ENCODE measurements at places on chromosomes 6 and 20. TPM values are rescaled to one million over a fixed set of nuclear protein-coding genes. Genes with fewer than 3 reads are reported as not detected.

GRCh38 chr6:167569041-167569805, 244.3 kb downstream of the TTLL2 start:
- DNase-seq, result no peak
- no peaks in the 10 kb centered on the region for H3K27me3 ChIP-seq
- no peak overlapping the region for H3K4me3 ChIP-seq
- no peaks in the 10 kb centered on the region for H3K4me1 ChIP-seq
- no peaks in the 10 kb centered on the region for H3K36me3 ChIP-seq

DNA sequence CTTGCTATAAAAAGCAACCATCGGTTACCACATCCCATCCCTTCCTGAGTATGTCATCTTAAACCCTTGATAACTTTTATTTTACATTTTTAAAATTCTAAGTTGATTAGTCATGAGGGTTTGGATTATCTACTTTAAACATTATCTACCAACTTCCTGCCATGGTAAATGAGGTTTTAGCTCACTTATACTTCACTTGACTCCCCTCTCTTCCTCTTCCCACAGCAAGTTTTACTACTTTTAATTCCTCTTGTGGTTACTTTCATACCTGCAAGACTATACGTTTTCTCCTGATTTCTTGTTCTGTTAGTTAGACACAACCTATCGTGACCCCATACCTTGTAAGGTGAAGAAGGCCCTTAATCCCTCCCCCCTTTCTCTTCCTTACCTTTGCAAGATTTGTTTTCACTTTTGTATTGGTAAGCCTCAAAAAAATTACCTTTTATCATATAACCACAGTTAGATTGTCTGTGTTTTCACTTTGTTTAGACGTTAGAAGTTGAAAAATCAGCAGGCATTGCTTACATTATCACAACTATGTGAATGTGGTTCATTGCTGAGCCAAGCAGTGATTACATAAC, 60.1 kb upstream of the OGFRL1 start:
- H3K4me3 ChIP-seq, result no peak overlapping the region
- no peak overlapping the region for H3K27ac ChIP-seq
- peaks cover 2% of the 10 kb centered on the region for H3K27me3 ChIP-seq

GRCh38 chr20:3670511-3670910, 7.3 kb upstream of the GFRA4 start:
- DNase-seq, result no peak
- no peak overlapping the region for H3K27ac ChIP-seq
- H3K27me3 ChIP-seq, result peaks cover 57% of the 10 kb centered on the region
- no peak overlapping the region for H3K4me3 ChIP-seq
- peaks cover 4% of the 10 kb centered on the region for H3K36me3 ChIP-seq
- peaks cover 18% of the 10 kb centered on the region for H3K4me1 ChIP-seq

GRCh38 chr6:109946979-109947378, 31.1 kb upstream of the GPR6 start:
- no peak for DNase-seq
- no peak overlapping the region for H3K27ac ChIP-seq
- no peaks in the 10 kb centered on the region for H3K36me3 ChIP-seq
- H3K27me3 ChIP-seq, result peaks cover 6% of the 10 kb centered on the region

GRCh38 chr20:58064411-58065010, 163.9 kb downstream of the ANKRD60 start:
- H3K36me3 ChIP-seq, result no peaks in the 10 kb centered on the region
- H3K4me3 ChIP-seq, result no peak overlapping the region
- H3K27ac ChIP-seq, result no peak overlapping the region

DNA sequence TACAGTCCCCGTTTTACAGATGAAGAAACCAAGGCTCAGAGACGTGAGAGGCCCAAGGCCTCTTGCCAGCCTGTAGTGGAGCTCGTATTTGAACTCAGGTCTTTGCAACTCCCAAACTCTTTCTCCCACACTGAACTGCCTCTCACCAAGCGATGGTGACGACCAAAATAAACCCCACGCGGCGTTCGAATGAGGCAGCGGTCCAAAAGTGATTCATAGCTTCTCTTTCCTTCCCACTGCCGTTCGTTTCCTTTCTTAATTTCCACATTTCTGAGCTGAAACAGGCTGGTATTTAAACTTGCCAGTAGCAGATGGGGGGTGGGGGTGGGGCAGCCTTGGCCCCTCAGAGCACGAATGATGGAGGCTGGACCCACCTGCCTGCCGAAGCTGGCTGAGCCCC, 252.9 kb upstream of the KCNG1 start:
- peaks cover 9% of the 10 kb centered on the region for H3K27me3 ChIP-seq
- no peak overlapping the region for H3K27ac ChIP-seq
- H3K36me3 ChIP-seq, result no peaks in the 10 kb centered on the region
- no peaks in the 10 kb centered on the region for H3K4me1 ChIP-seq
- no peak overlapping the region for H3K4me3 ChIP-seq

DNA sequence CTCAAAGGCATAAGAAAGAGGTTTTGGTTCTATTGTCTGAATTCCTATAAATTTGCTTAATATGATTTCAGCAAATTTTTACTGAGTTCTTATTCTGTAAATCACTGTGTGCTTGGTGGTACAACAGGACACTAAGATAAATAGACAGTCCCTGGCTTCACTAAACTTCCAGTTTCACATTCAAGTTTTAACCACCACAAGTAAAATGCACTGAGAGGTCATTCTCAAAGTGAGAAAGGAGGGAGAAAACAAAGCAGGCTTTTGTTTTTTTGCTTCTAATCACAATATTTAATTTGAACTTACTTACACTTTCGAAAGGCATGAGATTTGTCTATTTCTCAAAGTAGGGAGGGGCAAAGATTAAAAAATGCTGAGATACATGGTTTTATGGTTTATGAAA, 445.7 kb downstream of the CDC5L start:
- H3K4me1 ChIP-seq, result peaks cover 21% of the 10 kb centered on the region
- H3K4me3 ChIP-seq, result no peak overlapping the region
- no peak for DNase-seq
- H3K27me3 ChIP-seq, result no peaks in the 10 kb centered on the region
- peaks cover 6% of the 10 kb centered on the region for H3K36me3 ChIP-seq
- no peak overlapping the region for H3K27ac ChIP-seq

DNA sequence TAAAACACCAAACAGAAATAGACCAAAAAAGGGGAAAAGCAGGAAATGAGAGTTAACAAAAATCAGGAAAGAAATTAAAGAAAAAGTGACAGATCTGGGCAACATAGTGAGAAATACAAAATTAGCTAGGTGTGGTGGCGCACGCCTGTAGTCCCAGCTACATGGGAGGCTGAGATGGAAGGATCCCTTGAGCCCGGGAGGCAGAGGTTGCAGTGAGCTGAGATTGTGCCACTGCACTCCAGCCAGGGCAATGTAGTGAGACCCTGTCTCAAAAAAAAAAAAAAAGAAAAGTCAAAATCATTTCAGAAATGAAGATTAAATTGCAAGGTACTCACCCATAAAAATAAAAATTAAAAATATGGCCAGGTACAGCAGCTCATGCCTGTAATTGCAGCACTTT, 13.0 kb upstream of the GRM4 start:
- no peak overlapping the region for H3K4me3 ChIP-seq
- peaks cover 23% of the 10 kb centered on the region for H3K27me3 ChIP-seq
- no peaks in the 10 kb centered on the region for H3K4me1 ChIP-seq
- H3K27ac ChIP-seq, result no peak overlapping the region

DNA sequence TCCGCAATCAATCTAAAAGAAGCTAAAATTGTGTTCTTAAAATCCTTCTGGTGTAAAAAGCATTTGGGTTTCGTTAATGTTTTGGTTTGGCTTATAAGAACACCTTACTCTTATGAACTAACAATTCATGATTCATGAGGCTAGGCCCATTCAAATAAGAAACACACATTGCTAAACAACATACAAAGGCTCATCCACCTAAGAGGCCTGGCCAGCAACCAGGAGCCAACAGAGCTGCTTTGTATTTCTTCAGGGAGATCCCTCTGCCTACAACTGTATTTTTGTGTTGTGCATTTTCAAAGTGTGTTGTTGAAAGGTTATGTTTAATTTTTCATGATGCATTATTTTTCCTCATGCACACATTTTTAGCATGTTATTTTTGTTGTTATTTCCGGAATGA, 98.6 kb downstream of the PTPRK start:
- H3K4me1 ChIP-seq, result no peaks in the 10 kb centered on the region
- no peaks in the 10 kb centered on the region for H3K27me3 ChIP-seq
- H3K4me3 ChIP-seq, result no peak overlapping the region
- H3K27ac ChIP-seq, result no peak overlapping the region
- H3K36me3 ChIP-seq, result no peaks in the 10 kb centered on the region

- no peaks in the 10 kb centered on the region for H3K36me3 ChIP-seq
- H3K27ac ChIP-seq, result no peak overlapping the region
- peaks cover 7% of the 10 kb centered on the region for H3K4me1 ChIP-seq
These were observed 16.5 kb upstream of the LIN28B start for GRCh38 chr6:104940238-104940892.

DNA sequence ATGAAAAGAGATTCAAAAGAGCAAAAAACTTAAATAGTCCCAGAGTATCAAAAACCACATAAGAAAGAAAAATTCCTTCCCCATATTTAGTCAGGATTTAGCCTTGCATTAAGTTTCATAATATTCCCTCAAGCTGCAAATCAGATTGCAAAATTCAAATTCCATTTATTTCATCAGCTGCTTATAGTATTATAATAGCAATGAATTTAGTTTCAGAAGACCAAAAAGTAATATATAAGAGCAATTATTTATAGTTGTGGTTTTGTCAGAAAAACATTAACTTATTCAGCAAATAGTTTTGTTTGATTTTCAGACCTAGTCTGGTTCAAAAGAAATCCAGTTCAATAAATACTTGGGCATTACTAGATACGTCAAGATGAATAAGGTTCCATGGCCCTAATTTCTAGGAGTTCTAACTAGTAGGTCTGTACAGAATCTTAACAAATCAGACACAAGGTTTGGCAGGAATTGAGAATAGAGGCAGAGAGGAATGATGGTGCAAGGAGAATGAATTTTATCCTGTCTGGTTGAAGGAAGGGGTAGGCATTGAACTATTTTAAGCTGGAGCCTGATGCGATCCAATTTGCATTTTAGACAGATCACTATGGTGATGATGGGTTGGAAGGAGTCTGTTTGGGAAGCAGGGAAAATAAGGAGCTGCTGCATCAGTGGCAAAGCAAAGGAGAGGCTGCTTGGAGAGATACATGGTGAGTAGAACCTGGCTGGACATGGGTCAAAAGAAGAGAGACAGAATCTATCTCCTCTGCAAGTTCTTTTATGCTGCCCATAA, 163.9 kb upstream of the STXBP5 start:
- DNase-seq, result no peak
- H3K27me3 ChIP-seq, result no peaks in the 10 kb centered on the region
- no peaks in the 10 kb centered on the region for H3K36me3 ChIP-seq
- H3K4me1 ChIP-seq, result no peaks in the 10 kb centered on the region
- no peak overlapping the region for H3K4me3 ChIP-seq

- H3K4me1 ChIP-seq, result no peaks in the 10 kb centered on the region
- H3K4me3 ChIP-seq, result no peak overlapping the region
- H3K27me3 ChIP-seq, result no peaks in the 10 kb centered on the region
- H3K36me3 ChIP-seq, result peaks cover 50% of the 10 kb centered on the region
These were observed 27.2 kb downstream of the CMTR1 start for GRCh38 chr6:37459981-37460800.

GRCh38 chr6:145865175-145865574, 50.6 kb upstream of the FBXO30 start:
- no peak for DNase-seq
- no peak overlapping the region for H3K4me3 ChIP-seq
- no peaks in the 10 kb centered on the region for H3K27me3 ChIP-seq

- H3K27me3 ChIP-seq, result no peaks in the 10 kb centered on the region
- no peak overlapping the region for H3K4me3 ChIP-seq
- DNase-seq, result no peak
- no peak overlapping the region for H3K27ac ChIP-seq
These were observed 381.7 kb upstream of the POU3F2 start for GRCh38 chr6:98452685-98453084.

GRCh38 chr6:107542192-107542668, 52.3 kb downstream of the SOBP start:
- no peak overlapping the region for H3K27ac ChIP-seq
- no peak for DNase-seq
- no peak overlapping the region for H3K4me3 ChIP-seq
- H3K4me1 ChIP-seq, result no peaks in the 10 kb centered on the region
- no peaks in the 10 kb centered on the region for H3K36me3 ChIP-seq

GRCh38 chr6:130577178-130577919, 211.5 kb downstream of the TMEM200A start:
- H3K27ac ChIP-seq, result no peak overlapping the region
- H3K4me1 ChIP-seq, result peaks cover 48% of the 10 kb centered on the region
- H3K27me3 ChIP-seq, result no peaks in the 10 kb centered on the region
- no peak for DNase-seq
- peak overlapping the region; percentile 42 for H3K4me3 ChIP-seq

- DNase-seq, result no peak
- peaks cover 6% of the 10 kb centered on the region for H3K36me3 ChIP-seq
These were observed 201.2 kb upstream of the SMLR1 start for GRCh38 chr6:130625825-130626527.

GRCh38 chr20:7843613-7844012, 96.6 kb downstream of the HAO1 start:
- H3K36me3 ChIP-seq, result no peaks in the 10 kb centered on the region
- H3K27ac ChIP-seq, result no peak overlapping the region
- H3K4me3 ChIP-seq, result no peak overlapping the region
- no peaks in the 10 kb centered on the region for H3K4me1 ChIP-seq
- H3K27me3 ChIP-seq, result peaks cover 1% of the 10 kb centered on the region
- no peak for DNase-seq

GRCh38 chr6:75230484-75231325, 12.9 kb downstream of the COX7A2 start:
- DNase-seq, result no peak
- H3K27me3 ChIP-seq, result peaks cover 4% of the 10 kb centered on the region
- H3K36me3 ChIP-seq, result no peaks in the 10 kb centered on the region
- no peaks in the 10 kb centered on the region for H3K4me1 ChIP-seq
- H3K4me3 ChIP-seq, result no peak overlapping the region

- H3K4me1 ChIP-seq, result no peaks in the 10 kb centered on the region
- H3K36me3 ChIP-seq, result no peaks in the 10 kb centered on the region
- DNase-seq, result no peak
- no peak overlapping the region for H3K4me3 ChIP-seq
- no peaks in the 10 kb centered on the region for H3K27me3 ChIP-seq
These were observed 397.4 kb downstream of the C6orf118 start for GRCh38 chr6:164911873-164912580.

DNA sequence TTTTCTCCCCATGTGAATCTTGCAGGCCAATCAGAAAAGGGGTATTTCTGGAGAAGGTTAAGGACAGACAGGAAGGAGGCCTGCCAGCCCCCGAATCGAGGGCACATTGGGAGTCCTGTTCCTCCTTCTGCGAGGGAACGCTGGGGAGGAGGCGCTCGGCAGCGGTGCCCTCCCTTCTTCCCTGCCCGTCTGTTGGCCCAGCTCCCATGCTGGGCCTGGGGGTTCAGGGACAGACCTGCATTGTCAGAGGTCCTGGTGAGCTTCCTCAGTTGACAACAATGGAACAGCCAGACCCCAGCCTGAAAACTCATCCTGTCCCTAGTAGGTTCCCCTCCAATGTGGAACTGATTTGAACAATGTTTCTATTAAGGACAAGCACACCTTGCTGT, 15.1 kb upstream of the SYNJ2 start:
- DNase-seq, result no peak
- peaks cover 5% of the 10 kb centered on the region for H3K36me3 ChIP-seq
- H3K27ac ChIP-seq, result no peak overlapping the region
- H3K4me3 ChIP-seq, result no peak overlapping the region
- peaks cover 31% of the 10 kb centered on the region for H3K4me1 ChIP-seq
- peaks cover 16% of the 10 kb centered on the region for H3K27me3 ChIP-seq

GRCh38 chr20:62117362-62117646, 5.0 kb upstream of the LSM14B start:
- no peaks in the 10 kb centered on the region for H3K36me3 ChIP-seq
- DNase-seq, result no peak
- H3K27ac ChIP-seq, result no peak overlapping the region
- peaks cover 11% of the 10 kb centered on the region for H3K4me1 ChIP-seq
- no peaks in the 10 kb centered on the region for H3K27me3 ChIP-seq

SLC35D3 gene
- total RNA-seq, result not detected

PTCRA gene
- not detected for total RNA-seq

NKX2-2 gene
- total RNA-seq, result not detected

MICB gene
- 36.1 TPM for total RNA-seq

ALDH5A1 gene
- total RNA-seq, result 11.9 TPM

TNF gene
- 430 TPM for total RNA-seq

Measured in activated T-helper 1 cell treated with anti-CD3 and anti-CD28 coated beads, Interleukin-12 subunit alpha, Interleukin-12 subunit beta, Interleukin-2, Interleukin-4 antibody, amounts not matched to agents 30 ng/mL and 10 ng/mL and 1 ng/mL, durations not matched to agents 14 hours and 24 hours and 36 hours (primary cell).